Amniotic stem cell (primary cell): ENCODE measurements at places on chromosomes 5 and 9.

GRCh38 chr5:81555865-81556264 lies 161.9 kb upstream of the ACOT12 start:
- no peak for DNase-seq

GRCh38 chr5:125607018-125607417 lies 816.2 kb upstream of the GRAMD2B start:
- DNase-seq = no peak

DNA sequence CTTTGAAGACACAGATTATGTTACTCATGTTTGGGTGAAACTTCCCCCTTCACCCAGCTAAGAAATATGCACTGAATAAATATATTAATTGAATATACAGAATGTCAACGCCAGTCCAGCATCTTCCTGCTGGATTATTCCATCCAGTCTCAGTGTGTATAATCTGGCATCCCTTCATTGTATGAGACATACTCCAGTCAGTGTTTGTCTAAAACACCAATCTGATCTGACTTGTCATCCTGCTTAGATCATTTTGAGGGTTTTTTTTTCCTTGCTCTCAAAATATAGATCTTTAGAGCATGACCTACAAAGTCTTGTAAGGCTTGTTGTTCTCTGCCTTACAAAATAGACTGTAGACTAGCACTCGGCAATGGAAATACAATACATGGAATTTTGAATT lies 195.1 kb downstream of the SMARCA2 start:
- no peak for DNase-seq

- DNase-seq = no peak
Observed at GRCh38 chr9:119588874-119589744, 219.9 kb upstream of the BRINP1 start.

DNA sequence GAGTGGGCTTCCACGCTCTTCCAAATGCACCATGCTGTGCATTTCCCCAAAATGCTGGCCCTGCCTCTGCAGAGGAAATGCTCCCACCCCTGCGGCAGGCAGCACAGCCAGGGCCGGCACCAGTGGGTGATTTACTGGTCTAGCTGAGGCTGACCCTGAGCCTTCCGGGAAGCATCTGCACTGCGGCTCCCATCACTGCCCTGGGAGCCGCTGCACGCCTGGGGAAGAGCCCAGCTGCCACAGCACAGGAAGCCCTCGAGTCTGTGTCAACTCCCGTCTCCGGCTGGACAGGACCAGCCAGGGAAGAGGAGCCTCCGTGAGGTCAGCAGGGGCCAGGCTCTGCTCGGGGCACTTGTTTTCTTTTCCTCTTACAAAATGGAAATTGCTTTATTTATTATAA lies 25.1 kb upstream of the EEIG1 start:
- no peak for DNase-seq
